ENCODE measurements at places on chromosomes 3 and 15. TPM values are rescaled to one million over a fixed set of nuclear protein-coding genes. Genes with fewer than 3 reads are reported as not detected.
A peak's percentile ranks its signal among the peaks of the same experiment; 100 is the strongest.

The MRAS gene
- 75.6 TPM for total RNA-seq

The NOX5 gene
- not detected for total RNA-seq

The FILIP1L gene
- 27.0 TPM for total RNA-seq

The ANKUB1 gene
- 0.31 TPM for total RNA-seq

The CRYBG3 gene
- total RNA-seq: 12.1 TPM

The LTK gene
- 0.31 TPM for total RNA-seq

The NMB gene
- total RNA-seq: 1.7 TPM

The GOLGA6B gene
- total RNA-seq: not detected

- no peak for DNase-seq
Measured at GRCh38 chr15:35986191-35986721, 440.3 kb upstream of the DPH6 start.

DNA sequence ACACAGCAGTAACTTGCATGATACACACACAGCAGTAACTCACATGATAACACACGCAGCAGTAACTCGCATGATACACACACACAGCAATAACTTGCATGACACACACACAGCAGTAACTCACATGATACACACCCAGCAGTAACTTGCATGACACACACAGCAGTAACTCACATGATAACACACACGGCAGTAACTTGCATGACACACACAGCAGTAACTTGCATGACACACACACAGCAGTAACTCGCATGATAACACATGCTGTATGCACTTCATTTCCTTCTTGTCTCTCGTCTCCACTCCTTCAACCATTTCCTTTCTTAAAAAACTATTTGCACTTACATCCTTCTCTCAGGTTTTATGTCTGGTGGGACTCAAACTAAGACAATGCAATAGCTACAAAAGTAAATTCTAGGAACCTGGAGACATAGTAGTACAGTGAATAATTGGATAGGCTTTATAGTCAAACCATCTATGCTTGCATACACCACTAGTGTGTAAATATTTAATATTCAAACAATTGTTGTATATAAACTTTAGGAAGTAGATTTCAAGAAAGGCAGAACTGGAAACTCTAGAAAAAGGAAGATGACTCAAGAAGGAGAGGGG, 130.8 kb downstream of the UACA start:
- no peak for DNase-seq

GRCh38 chr3:43094851-43095250, 11.0 kb downstream of the POMGNT2 start:
- no peak for DNase-seq

DNA sequence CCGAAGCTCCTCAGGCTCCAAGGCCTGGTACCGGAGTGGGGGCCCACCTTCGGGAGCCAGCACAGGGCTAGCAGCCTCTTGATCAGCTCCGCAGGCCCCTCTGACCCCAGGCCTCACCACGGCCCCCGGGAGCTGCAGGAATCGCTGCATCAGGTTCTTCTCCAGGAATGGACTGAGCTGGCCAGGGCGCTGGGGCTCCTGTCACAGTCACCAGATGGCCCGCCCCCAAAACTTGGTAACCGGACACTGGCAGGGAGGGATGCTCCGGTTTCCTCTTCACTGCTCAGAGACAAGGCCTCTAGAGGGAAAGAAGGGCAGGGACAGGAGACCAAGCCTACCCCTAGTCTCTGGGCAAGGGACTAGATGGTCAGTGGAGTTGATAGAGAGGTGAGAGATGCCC, 9.9 kb downstream of the AP3B2 start:
- DNase-seq: no peak

GRCh38 chr3:24088782-24089181, 143.7 kb downstream of the NR1D2 start:
- no peak for DNase-seq

DNA sequence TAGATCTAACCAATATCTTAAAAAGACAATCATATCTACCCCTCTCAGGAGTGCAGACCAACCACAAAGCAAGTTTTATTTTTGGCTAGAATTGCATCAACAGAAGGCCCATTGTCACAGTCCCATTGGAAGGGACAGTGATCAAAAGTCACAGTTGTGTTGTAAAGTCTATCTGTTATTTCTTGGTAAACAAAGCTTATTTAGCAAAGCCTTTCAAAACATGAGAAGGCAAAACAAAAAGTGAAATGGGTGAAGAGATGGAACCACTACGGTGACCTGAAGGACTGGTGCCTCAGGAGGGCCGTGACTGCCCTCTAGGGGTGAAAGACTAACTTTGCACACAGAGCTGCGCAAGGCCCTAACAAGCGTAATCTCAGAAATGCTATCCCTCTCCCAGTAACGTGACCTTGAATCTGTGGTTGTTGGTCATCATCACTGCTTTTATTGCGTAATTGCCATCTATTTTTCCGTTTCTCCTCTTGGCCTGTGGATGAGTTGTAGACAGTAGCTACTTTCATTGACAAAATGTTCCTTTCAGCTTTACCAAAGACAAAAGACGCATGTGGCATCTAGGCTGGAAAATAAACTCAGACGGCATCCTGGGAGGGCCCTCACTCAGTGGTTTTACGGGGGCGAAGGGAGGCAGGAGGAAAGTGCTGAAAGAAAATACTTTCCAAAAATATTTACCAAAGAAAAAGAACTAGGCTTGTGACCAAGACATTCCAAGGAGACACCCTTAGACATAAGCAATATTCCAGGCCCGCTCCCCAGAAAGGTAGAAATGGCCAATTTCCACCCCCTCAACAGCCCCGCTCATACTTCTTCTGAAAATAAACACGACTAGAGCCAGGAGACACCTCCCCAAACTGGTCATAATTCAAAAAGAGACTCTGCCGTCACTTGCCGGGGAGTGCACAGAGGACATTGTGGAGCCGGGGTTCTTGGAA, 79.4 kb downstream of the FRMD4B start:
- DNase-seq: peak; percentile 35

- DNase-seq: no peak
Measured at GRCh38 chr15:70227147-70227546, 129.4 kb upstream of the TLE3 start.

DNA sequence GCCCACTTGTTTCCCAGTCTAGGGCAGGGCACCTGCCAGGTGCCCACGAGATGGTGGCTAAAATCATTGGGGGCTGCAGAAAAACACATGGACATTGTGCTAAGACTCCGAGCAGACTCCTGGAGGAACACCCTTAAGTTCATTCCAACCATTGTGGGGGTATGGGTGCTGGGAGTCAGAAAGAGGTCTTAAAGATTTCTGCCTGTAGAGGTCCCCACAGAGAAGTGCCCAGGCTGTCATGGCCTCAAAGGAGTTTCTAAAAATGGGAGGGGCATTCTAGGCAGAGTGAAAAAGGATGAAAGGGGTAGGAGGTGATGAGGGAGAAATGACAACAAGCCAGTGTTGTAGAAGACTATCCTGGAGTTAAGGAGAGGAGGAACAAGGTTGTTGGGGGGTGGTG, 17.1 kb downstream of the RBP1 start:
- DNase-seq: no peak

GRCh38 chr3:17158941-17159682, 274.4 kb downstream of the PLCL2 start:
- no peak for DNase-seq

DNA sequence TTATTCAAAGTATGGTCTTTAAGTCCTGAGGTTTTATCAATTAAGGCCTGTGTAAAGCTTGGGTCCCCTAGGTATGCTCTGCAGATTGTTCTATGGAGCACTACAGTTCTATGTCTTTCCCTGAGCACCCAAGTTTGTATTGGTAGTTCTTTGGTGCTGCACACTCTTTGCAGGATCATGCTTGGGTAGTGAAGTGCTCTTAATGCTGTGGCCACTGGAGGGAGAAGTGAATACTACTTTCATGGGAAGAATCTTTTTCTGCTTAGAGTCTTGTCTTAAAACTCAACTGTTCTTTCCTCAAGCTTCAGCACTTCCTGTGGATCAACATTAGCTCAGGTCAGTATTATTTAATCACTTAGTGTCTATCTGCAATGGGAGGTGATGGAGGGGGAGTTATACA, 93.6 kb upstream of the CFAP20DC start:
- no peak for DNase-seq

DNA sequence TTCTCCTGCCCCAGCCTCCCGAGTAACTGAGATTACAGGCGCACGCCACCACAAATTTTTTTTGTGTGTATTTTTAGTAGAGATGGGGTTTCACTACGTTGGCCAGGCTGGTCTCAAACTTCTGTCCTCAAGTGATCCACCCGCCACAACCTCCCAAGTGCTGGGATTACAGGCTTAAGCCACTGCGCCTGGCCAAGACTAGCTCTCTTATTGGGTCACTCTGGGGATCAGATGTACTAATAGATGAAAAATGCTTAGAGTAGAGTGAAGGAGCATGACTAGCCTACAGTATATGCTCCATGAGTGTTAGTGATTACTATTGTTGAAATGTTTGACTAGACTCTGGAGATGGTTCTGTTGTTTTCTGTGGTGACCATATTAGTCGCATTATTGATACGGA, 21.8 kb downstream of the RARB start:
- DNase-seq: no peak

DNA sequence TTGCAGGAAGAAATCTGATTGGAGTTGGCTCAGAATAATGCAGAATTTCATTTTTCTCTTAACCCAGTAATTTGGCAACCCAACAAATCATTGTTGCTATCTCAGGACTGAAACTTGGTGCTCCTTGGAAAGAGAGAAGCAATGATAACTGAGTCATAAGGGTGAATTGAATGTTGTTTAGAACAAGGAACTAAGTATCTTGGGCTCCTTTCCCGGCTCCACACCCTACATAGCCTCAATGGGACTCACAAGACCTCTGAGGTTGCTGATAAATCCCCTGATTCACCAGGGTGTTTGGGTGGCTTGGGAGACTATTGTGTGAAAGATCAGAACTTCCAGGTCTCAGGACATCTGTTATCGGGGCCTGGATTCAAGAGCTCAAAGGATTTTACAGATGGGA, 7.8 kb upstream of the RAB8B start:
- no peak for DNase-seq

DNA sequence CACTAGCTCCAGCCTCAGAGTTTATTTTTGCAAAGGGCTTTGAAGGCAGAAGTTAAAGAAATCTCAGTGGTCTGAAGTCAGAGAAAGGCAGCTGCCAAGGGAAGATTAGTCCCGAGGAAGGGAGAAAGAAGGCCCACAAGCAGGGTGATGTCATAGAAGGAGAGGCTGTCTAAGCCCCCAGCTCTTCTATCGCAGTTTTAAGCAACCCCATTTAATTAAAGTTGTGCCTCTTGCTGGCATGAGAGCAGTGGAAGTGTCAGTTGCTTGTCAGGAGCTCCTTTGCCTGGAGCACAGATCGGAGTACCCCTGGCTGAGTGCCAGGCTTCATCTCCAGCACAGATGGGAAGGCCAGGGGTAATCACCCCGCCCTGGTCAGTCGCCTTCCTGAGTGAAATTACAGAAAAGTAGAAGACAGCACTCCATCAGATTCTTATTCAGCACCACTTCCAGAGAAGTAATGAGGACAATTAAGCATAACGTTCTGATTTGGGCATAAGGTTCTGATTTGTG, 530.7 kb downstream of the EPHB1 start:
- DNase-seq: no peak

GRCh38 chr3:119237299-119237698, 3.4 kb downstream of the B4GALT4 start:
- DNase-seq: no peak

DNA sequence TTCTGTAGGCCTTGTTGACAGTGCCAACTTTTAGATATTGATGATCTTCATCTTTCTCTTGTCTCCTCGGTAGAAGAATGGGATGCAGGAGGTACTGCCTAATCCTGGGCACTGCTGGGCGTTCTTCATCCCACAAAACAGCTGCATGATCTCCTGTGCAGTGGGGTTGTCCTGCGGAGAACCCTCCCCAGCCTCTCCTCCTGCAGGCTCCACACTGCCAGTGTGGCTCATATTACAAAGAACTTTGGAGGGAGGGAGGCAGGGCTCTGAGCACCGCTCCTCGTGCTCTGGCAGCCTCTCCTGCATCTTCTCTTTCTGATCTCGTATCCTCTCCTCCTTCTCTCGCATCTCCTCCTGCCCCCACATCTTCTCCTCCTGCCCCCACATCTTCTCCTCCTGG, 7.5 kb downstream of the GOLGA6L2 start:
- DNase-seq: no peak

- DNase-seq: peak; percentile 57
Measured at GRCh38 chr3:128416578-128417211, 50.0 kb downstream of the DNAJB8 start.

GRCh38 chr3:40737343-40737742, 212.6 kb downstream of the ZNF621 start:
- DNase-seq: no peak

DNA sequence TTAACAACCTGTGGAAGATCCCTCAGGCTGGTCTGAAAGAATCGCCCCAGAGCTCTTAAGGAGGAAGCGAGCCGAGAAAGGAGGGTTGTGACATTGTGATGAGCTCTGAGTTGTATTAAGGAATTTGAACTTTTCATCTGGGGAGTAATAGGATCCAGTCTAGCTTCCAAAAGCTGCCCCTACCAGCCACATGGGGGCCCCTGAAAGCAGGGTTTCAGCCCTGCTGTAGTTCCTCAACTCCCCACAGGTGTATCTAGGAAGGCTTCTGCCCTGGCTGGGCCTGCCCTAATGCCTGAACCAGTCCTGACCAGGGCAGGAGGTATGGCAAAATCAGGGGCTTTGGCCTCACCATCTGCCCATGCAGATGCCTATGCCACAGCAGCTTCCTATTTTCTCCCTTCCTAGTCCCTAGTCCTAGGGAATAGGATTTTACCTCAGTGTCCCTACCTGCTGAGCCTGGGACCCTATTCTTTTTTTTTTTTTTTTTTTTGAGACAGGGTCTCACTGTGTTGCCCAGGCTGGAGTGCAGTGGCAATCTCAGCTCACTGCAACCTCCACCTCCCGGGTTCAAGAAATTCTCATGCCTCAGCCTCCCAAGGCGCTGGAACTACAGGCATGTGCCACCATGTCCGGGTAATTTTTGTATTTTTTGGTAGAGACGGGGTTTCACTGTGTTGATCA, 5.0 kb upstream of the AP3S2 start:
- no peak for DNase-seq

GRCh38 chr15:90610190-90610589, 80.5 kb downstream of the CRTC3 start:
- no peak for DNase-seq

DNA sequence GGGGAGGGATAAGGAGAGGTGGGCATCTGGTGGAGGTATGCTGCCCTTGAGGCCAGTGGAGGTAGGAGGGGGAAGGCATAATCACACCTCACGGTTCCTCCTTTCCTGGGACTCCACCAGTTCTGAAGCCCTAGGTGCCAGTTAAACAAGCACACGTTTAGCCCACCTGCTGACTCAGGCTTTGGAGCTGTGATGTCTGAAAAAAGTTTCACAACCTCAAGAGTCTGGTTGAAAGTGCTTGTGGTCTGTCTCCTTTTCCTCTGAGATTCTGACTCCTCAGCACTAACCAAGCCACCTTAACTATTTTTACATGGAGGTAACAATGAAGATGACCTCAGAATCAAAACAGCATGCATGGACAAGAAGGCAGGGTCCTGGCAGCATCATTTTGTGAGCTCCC, 23.0 kb downstream of the HPS3 start:
- no peak for DNase-seq

- DNase-seq: no peak
Measured at GRCh38 chr3:15983232-15983631, 185.5 kb upstream of the ANKRD28 start.

GRCh38 chr15:50685976-50686468, 575 bp downstream of the TRPM7 start:
- DNase-seq: no peak

- no peak for DNase-seq
Measured at GRCh38 chr15:77475898-77476297, 55.2 kb downstream of the HMG20A start.
